ENCODE measurements at places on chromosomes 2 and 18.
A peak's percentile ranks its signal among the peaks of the same experiment; 100 is the strongest.

- DNase-seq: no peak
Observed at GRCh38 chr2:232511336-232511890, 8.8 kb upstream of the PRSS56 start.

GRCh38 chr18:56959120-56959519 is 187.8 kb upstream of the BOD1L2 start:
- DNase-seq: no peak

GRCh38 chr2:105297216-105297615 is 32.3 kb downstream of the TGFBRAP1 start:
- DNase-seq: no peak

- DNase-seq: no peak
Observed at GRCh38 chr2:147553775-147554271, 291.0 kb upstream of the ACVR2A start.

GRCh38 chr2:49241991-49242390 is 87.7 kb upstream of the FSHR start:
- DNase-seq: no peak

- DNase-seq: no peak
Observed at GRCh38 chr2:36140391-36140790, 215.2 kb upstream of the CRIM1 start.

DNA sequence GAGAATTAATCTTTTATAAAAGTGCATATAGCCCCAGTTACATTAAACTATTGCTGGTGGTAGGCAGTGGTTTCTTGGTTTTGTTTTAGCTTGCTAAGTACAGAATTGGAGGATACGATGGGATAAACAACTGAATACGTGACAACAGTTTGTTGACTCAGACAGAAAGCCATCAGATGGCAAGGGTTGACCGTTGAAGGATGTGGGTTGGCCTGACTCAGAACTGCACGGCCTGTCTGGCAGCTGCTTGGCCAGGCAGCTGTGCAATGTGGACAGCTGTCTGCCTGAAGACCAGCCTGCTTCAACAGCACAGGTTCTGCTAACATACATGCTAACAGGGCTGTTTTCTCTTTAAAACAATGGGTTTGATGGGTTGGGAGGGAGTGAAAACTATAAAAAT is 46.6 kb downstream of the PRKRA start:
- DNase-seq: peak; percentile 58

DNA sequence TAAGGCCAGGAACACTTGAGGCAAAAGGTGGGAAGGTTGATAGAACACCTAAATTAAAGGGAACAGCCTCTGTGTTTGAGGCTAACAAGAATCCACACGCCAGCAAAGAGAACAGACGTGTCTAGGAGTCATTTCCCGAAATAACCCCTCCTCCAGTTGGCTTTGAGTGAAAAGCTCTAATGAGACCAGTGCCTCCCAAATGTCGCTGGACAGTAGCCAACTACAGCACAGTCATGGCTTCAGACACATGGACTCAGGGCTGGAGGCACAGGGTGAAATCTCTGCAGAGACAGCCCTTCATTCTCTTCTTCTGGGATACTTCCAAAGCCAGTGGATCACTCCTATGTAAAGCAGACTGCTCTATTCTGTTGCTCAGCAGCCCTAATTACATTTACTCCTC is 49.6 kb downstream of the SOWAHC start:
- DNase-seq: peak; percentile 38

DNA sequence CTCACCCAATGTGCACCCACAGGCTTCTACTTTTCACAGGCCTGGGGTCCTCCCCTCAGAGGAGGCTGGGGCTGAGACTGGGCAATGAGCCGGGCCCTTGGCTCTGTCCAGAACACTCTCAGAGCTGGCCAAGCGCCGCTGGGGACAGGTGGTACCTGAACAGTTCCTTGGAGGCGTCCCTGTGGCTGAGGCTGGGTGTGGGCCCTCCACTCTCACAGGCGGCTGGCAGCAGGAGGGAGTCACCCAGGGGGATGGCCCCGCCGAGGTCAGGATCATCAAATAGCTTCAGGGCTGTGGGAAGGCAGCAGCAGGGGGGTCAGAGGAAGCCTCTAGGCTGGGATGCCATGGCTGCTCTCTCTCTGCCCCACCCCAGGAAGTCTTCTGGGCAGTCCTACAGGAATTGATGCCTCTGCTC is 27.1 kb downstream of the HS1BP3 start:
- no peak for DNase-seq

DNA sequence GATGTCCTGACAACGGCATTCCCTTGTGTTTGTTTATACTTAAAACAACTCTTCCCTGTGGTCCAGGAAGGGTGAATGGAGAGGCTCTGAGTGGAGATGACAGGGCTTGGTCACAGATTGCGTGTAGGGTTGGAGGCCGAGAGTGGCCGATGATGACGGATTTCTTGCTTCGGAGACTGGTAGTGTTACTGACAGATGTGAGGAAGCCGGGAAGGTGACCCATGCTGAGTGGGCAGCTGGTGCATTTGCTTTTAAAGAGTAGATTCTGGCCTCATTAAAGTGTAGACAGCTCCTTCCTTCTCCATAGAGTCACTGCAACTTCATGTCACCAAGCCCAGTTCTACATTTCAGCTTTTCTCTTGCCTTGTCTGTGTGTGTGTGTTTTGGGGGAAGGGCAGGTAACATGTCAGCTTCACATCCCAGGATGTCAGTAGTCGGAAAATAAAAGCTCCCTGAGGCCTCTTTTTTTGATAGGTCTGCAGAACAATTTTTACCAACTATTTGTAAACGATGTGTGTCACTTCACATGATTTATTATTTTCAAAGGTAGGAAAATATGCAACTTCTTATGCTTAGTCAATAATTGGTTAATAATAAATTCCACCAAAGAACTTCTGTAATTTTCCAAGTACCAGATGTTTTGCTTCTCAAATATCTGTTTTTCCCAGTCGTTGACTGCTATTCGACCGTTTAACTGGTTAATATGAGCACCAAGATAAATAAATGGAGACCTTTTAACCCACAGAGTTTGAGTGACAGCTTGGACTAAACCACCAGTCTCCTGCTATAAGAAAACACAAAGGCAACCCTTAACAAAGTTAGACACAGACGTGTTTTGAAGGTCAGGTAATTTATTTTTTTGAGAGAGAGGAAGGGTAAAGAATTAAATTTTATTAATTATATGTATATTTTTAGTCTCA is 436.9 kb downstream of the SLC4A3 start:
- no peak for DNase-seq

GRCh38 chr2:172098650-172099471 is 3.8 kb downstream of the DLX2 start:
- no peak for DNase-seq

- DNase-seq: no peak
Observed at GRCh38 chr2:239644011-239644410, 243.2 kb upstream of the HDAC4 start.

- peak; percentile 84 for DNase-seq
Observed at GRCh38 chr2:66574701-66575624, 140.0 kb downstream of the MEIS1 start.

- DNase-seq: no peak
Observed at GRCh38 chr2:77513191-77513590, 9.0 kb downstream of the LRRTM4 start.

- no peak for DNase-seq
Observed at GRCh38 chr2:648476-649424, 28.5 kb downstream of the TMEM18 start.

- no peak for DNase-seq
Observed at GRCh38 chr2:26035090-26035743, 1.3 kb downstream of the RAB10 start.

GRCh38 chr2:23092831-23093230 is 292.1 kb upstream of the KLHL29 start:
- no peak for DNase-seq

GRCh38 chr2:75055142-75055819 is 96.8 kb downstream of the POLE4 start:
- no peak for DNase-seq

GRCh38 chr18:59730896-59731295 is 33.7 kb upstream of the CCBE1 start:
- DNase-seq: no peak

Measured in NCI-H774 (cell line).